Osteoblast (primary cell): ENCODE measurements at places on chromosomes 1 and 21. TPM values are rescaled to one million over a fixed set of nuclear protein-coding genes. Genes with fewer than 3 reads are reported as not detected.

SMPDL3B gene
- total RNA-seq = under 0.01 TPM in 1 of 2 replicates, not detected in the other

OPRD1 gene
- total RNA-seq = not detected in 2 replicates

GREM2 gene
- total RNA-seq = 4.7 and 5.6 TPM in 2 replicates

HRNR gene
- not detected in 2 replicates for total RNA-seq

RHCE gene
- 0.72 and 0.88 TPM in 2 replicates for total RNA-seq

COL16A1 gene
- 158 and 197 TPM in 2 replicates for total RNA-seq

CA6 gene
- not detected in 2 replicates for total RNA-seq

C1orf87 gene
- total RNA-seq = not detected in 2 replicates

ATAD3C gene
- total RNA-seq = under 0.01 and 0.59 TPM in 2 replicates

OR14K1 gene
- 0.36 TPM in 1 of 2 replicates, not detected in the other for total RNA-seq

DNM3 gene
- 0.72 and 1.2 TPM in 2 replicates for total RNA-seq

PPP1R15B gene
- 21.5 and 23.9 TPM in 2 replicates for total RNA-seq
